ENCODE measurements at places on chromosomes 5 and 9. TPM values are rescaled to one million over a fixed set of nuclear protein-coding genes. Genes with fewer than 3 reads are reported as not detected.

PDGFRB gene
- polyA plus RNA-seq: 136 TPM

C1QTNF3 gene
- polyA plus RNA-seq: 58.3 TPM

GADD45G gene
- polyA plus RNA-seq: 2.6 TPM

CERCAM gene
- polyA plus RNA-seq: 52.7 TPM

- DNase-seq: no peak
Observed at GRCh38 chr5:66821688-66822429, 225.7 kb downstream of the MAST4 start.

DNA sequence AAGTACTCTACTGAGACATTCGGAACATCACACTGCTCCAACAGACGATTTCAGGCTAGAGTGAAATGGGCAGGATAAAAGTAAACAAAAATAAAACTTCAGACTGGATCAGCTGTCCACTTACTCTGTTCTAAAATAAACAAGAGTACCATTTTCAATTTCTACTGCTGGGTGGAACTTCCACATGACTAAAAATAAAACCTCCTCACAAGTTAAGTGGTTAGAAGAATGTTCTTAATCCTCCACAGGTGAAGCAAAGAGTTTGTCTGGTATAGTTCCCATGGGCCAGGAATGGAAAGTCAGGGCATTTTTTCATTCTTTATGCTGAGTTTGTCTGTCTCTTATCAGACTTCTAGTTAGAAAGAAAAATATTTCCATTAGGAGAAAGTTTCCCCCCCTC is 15.7 kb downstream of the NUDT12 start:
- DNase-seq: no peak

- DNase-seq: no peak
Observed at GRCh38 chr9:126299706-126300276, 26.8 kb upstream of the MVB12B start.

DNA sequence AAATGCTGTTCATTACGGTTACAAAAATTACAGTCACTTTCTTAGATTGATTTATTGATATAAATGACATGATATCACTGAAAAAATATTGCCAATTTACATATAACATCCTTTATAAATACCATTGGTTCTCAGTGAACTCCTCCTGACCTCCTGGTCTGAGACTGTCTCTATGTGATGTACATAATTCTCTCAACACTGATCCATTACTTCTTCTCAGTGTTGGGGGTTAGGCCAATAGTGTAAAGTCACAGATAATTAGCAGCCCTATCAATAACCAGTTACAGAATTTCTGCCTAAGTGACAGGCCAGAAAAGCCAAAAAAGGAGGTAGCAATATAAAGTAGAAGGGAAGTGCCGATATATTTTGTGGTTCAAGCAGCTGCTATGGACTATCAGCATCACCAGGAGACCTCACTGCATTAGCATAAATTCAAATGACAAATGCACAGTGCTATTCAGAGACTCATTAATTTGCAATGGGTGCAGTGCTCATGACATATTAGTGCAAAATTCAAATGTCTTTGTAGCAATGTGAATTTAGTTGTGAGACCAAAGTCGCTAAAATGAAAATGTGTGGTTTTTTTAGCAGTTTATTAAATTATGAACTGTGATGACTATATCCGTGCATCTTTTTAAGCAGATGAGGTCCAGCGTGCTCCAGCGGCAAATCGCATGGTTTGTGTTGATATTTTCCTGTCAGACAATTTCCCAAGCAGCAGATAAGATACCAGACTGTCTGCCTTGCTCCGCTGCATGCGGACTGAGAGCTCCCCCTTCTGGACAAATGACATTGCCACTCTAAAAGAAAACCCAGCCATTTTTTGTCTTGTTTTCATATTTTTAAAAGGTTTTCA is 144.6 kb downstream of the CETN3 start:
- DNase-seq: peak; percentile 31

DNA sequence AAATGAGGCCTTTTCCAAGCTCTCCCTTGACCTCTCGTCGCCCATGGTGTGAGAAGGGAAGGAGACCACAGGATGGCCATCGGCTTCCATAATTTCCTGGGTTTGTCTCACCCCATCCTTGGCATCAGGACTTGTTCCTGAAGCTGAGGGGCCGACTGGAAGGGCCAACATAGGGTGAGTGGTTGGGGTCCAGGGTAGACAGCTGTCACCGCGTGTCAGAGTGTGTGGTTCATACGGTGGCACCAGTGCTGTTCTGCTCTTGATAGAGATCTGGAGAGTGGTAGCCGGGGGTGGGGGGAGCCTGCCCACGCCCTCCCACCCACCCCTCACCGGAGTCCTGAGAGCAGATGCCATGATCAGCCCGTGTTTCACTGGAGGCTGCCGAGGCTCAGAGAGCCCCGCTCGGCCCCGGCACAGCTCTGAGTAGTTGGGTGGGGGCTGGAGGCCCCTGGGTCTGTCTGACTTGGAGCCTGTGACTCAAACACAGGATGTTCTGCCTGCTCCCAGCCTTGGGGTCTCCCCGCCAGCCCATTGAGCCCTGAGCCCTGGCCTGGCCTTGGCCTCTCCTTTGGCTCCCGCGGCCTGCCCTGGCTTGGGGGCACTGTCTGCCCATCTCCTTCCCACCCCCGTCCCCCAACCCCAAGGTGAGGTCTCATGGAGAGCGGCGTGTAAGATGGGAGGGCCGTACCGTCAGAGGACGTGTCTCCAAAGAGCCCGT is 53.1 kb upstream of the IER5L start:
- DNase-seq: no peak

GRCh38 chr9:17742067-17742466 is 163.2 kb downstream of the SH3GL2 start:
- no peak for DNase-seq

GRCh38 chr5:151066920-151067319 is 13.9 kb downstream of the TNIP1 start:
- no peak for DNase-seq

DNA sequence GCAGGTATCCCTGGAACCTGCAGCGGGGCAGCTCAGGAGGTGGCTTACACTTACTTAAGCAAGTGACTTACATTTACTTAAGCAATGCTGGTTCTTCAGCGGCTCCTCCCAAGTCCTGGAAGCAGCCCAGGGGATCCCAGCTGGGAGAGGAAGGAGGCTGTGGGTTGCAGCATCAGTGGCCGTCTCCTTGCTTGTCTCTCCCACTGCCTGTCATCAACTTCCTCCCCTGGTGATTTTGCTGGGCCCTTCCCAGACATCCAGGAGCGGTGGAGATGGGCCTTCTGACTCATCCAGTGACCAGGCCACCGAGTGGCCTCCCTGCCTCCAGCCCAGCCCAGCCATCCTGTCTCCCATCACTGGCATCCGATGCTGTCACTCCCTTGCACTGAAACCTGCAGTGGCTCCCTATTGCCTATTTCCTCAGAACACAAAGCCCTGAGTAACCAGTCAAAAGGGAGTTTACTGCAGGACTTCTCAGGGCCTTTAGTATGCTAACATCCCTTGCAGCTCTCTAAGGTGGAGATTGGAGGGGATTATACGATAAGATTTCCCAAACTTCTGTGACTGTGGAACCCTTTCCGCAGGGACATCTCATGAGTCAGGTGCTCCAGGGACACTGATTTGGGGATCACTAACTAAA is 155.9 kb upstream of the PHYKPL start:
- no peak for DNase-seq

DNA sequence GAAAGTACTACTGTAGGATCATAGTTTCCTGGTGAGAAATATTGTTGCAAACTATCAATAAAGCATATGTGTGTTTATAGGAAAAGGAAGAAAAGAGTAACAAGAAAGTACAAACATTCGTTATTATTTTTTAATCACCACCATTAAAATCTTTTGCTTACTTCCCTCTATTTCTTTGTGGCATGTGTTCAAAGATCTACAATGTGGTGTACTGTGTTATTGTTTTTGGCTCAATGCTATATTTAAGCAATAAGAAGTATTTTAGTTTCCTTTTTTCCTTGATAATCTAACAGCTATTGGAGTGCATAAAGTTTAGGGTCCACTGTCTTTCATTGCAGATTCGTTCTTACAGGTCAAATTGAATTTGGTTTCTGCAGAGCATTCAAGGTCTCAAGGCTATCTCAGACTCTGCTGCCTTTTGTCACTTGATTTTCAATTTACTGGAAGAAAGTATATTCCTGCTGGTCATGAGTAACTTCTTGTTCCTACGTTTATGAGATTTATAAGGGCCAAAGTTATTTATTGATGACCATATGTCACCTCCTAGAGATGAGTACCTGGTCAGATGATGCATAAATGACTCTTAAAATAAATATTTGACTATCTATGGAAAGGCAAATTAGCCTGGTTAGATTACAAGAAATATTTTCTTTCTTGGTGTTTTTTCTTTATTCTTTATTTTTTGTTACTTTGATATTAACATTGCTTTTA is 323.0 kb downstream of the TMEM167A start:
- DNase-seq: no peak

- DNase-seq: no peak
Observed at GRCh38 chr5:141362719-141363118, 1.2 kb upstream of the PCDHGA5 start.
